Effector CD8-positive, alpha-beta T cell (primary cell): ENCODE measurements at places on chromosomes 11 and 22.
A peak's percentile ranks its signal among the peaks of the same experiment; 100 is the strongest.

- peak; percentile 70 for DNase-seq
These were observed at the start of gene TMEM184B for GRCh38 chr22:38272373-38273134. TMEM184B (minus strand) TSS chr22:38273010; CDS start chr22:38247961, 25,049 bp downstream.

GRCh38 chr22:44158816-44159215 is 21.9 kb upstream of the PARVG start:
- no peak for DNase-seq

DNA sequence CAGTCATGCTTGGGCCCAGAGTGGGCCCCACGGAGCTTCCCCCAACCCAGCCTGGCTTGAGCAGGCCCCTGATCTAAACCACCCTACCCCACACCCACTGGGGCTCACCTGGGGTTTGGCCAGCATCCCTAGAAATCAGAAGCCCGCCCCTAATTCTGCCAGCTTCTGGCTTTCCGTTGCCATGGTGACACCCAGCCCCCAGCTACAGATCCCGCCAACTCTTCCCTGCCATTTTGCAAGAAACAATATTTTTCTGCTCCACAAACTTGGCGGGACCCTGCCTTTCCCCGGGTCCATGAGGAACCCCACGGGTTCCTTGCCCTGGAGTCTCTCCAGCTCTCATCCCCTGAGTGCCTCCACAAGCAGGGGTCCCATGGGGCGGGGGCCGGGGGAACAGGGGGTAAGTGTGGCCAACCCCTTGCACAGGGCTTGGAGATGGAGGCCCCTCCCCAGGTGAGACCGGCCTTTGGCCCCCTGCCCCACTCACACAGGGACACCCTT is 90.0 kb downstream of the CDKN1C start:
- DNase-seq, result no peak

DNA sequence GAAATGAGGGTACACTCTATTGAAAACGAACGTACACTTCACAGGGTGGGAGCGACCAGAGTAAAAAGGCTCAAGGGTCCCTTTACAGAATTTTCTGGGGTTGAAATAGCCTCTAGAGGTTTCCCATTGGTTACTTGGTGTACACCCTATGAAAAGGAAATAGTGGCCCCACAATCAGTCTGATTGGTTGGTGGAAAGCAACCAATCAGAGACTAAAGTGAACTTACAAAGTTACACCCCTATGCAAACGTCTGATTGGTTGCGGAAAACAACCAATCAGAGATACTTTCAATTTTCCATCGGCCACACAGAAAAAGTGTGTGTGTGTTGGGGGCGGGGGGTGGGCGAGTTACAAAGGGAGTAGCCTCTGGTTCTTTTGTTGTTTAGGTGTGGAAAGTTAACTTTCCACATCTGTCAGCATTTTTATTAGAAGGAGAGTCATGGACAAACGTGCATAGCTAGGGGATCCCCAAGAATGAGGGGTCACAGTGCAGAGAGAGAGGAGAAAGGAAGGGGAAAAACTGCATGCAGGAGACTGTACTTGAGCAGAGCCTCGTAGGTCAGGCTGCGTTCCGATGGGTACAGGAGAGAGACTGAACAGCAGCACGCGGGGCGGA is 1152.1 kb downstream of the TBC1D22A start:
- no peak for DNase-seq

DNA sequence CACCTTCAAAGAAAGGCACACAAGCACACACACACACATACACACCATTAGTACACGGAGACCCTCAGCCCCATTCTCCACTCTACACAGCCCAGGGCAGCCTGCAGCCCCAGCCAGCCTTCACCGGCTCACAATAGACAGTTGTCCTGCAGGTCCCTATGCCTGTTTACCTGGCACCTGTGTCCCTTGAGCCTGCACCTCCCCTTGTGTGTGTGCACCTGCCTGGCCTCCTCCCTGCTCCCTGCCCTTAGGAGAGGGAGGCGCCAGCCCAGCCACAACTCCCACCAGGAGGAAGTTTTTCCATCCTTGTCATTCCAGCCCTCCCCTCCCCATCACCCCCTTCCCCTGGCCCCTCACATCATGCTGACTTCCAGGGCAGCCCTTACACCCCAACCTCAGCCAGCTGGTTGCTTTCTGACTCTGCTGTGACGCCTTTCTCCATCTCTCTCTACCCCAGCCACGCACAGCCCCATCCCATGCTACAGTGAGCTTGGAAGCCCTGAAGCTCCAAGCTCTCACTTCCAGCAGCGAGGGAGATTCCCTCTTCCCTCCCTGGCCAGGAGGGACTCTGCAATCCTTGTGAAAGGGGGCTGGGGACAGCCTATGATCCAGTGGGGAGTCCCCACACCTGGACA is 4.4 kb downstream of the AHNAK start:
- no peak for DNase-seq

- no peak for DNase-seq
These were observed 123.9 kb downstream of the CTNND1 start for GRCh38 chr11:57885298-57886050.

DNA sequence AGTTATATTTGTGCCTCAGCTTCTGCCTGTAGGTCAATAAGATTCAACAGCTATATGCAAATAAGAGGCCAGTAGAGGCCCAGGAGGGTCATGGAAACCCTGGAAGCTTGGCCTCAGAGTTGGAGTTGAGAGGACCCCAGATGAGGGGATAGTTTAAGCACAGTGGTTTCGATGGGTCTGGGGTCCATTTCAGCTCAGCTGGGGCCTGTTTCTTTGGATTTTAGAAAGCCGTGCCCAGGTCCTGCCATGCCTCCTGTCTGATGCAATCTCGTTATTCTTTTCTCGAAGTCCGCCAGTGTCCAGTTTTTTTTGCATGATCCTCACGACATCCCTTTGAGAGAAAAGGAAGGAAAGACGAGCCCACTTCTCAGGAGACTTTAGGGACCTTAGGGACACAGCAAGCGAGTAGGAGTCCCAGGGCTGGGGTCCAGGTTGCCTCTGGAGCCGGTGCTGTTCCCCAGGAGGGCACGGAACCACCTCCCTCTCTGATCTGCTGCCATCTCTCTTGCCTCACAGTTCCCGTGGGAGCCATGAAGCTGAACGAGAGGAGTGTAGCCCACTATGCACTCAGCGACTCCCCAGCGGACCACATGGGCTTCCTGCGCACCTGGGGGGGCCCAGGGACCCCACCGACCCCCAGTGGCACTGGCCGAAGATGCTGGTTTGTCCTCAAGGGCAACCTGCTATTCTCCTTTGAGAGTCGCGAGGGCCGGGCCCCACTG is 2.6 kb upstream of the SMDT1 start:
- no peak for DNase-seq

GRCh38 chr11:15695096-15695721 is 580.5 kb downstream of the INSC start:
- no peak for DNase-seq

GRCh38 chr11:119077839-119078238 is 6.8 kb upstream of the HMBS start:
- DNase-seq, result no peak

- DNase-seq, result peak; percentile 19
These were observed at the start of gene C11orf97 for GRCh38 chr11:94511932-94512781. C11orf97 (plus strand) TSS chr11:94512461; CDS start chr11:94512529, 68 bp downstream.

DNA sequence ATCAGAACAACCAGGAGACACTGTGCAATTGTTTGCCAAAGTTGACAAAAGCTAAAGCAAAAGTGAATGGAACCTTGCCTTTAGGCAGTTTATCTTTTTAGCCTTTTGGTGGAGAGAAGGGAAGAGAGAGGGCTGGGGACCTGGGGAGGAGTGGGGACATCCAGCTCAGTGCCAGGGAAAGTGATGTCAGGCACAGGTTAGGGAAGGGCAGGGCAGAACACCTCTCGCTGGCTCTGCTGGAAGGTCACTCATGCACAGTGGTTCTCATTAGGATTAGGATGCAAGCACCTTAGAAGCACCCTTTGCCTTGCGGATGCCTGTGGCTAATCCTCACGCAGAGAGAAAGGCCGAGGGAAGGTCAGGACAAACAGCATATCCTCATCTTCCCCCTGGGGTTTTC is 14.3 kb upstream of the LINC01488 start:
- DNase-seq, result no peak

GRCh38 chr11:118597556-118597955 is 9.9 kb upstream of the PHLDB1 start:
- DNase-seq, result no peak

GRCh38 chr22:42895541-42895981 is 38.5 kb upstream of the ARFGAP3 start:
- DNase-seq, result no peak
